ENCODE measurements at places on chromosomes 5 and 9.

- no peak for DNase-seq
Measured at GRCh38 chr9:84827216-84827765, 157.8 kb downstream of the NTRK2 start.

DNA sequence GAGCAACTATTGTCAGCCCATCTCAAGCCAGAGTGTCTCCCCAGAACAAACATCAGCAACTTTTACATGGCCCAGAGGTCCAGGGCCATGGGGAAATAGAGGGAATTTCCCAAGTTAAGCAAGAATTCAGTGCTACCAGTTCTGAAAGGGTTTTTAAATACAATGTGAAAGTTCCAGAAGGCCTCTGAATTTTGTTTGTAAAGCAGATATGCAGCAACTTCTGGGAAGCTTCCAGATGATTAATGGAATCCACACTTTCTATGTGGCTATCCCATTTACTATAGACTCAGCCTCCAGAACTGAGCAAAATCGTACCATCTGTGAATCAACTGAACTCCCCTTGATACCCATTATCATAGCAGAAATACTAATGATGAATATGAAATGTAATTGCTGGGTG, 93.8 kb downstream of the FEM1C start:
- DNase-seq, result no peak

- no peak for DNase-seq
Measured at GRCh38 chr5:136056771-136057335, 28.1 kb downstream of the TGFBI start.

DNA sequence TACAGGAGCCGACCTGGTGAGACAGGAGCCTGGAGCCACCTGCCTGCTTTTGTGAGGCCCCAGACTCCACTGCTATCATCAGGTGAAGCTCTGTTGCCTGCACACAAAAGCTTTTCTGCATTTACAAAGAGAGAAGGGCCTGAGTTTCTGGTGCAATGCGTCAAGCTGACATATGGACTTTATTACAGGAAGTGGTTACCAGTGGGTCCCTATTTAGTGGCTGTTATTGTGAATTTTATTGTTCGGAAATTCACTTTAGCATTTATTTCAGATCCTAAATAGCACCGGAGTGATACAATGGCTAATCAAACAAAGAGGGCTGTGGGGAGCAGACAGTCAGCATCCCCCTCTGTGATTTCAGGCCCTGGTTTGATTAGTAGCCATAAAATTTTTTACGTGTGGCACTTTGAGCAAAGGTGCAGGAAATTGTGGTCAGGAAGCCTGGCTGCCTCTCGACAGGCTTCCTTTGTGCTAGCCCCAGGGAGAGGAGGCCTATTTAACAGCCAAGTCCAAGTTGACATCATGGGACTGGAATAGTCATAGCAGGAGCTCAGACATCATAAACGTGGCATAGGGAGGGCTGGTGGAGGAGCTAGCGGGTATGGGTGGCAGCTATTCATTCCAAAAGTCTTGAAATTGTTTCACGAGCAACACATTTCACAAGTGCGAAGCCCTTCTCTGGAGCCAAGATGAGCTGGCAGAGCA, 8.4 kb downstream of the TGFBI start:
- no peak for DNase-seq

DNA sequence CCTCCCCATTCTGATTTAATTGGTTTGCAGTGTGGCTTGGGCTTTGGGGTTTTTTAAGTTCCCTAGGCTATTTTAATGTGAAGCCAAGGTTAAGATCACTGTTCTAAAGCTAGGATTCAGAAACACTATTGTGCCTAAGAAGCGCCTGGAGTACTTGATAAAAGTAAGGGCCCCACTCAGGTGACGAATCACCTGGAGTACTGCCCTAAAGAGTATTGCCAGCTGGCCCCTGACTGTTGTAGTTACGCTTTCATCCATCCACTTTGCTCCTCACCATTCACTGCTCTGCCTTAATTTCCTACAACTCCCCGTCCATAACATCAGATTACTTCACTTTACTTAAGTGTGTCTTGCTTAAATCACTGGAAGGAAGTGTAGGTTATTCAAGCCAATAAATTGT, 119.3 kb downstream of the CD180 start:
- DNase-seq, result no peak

DNA sequence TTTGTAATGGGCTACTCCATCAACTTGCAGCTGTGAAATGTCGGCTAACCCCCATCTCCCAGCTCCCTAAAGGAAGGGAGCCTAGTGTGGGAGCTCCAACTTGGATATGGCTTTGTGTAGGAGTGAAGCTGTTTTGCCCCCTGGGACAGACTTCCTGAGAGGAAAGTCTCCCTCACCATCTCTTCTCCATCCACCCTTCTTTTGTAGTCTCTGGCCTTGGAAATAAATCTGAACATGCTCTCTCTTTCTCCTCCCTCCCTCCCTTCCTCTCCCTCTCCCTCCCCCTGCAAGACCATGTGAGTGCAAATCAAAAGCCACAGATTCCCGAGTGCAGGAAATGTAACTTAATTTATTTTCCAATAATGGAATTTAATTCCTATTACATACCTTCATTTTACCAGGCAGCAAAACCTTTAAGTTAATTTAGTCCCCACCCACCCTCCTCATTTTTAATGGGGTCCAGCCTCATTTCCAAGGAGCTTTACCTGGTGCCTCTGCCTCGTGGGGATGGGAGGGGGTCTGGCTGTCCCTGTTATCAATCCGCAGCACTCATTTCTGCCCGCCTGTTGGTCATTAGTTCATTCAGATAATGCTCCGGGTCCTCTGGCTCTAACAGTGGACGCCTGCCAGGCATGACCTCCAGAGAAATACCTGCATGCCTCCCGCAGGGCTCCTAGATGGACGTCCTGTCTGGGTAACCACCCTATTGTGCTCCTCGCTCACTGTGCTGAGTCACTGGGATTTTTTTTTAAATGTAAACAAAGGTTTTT, 122.9 kb upstream of the TAF11L2 start:
- DNase-seq, result no peak

DNA sequence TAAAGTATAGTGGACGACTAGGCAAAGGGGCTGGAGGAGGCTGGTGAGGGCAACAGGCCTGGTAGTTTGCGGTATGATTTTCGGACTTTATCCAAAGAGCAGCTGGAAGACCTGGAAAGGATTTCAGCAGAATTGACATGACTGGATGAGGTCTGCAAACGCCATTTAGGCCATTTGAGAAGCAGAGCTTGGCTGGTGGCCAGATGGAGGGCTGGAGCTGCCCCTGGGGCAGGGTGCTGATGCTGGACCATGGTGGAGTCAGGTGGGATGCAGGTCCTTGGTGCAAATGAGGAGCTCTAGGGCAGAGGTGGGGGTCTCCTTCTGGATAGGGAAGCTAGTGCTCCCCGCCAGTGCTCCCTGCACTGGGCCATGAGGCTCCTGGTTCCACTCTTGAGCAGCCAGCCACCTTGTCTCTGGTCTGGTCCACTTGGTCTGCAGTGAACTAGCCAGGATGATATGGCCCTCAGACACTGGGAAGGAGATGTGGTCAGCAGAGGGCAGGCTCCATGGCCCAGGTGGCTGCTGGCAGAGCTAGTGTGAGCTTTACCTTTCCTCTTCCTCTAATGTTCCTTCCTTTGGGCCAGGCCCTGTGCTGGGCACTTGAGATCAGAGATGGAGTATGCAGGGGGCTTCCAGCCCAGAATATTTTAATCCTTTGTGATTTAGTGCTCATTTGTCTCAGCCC, 31.4 kb downstream of the COL27A1 start:
- DNase-seq, result no peak

GRCh38 chr9:68871236-68871635, 142.7 kb downstream of the PRKACG start:
- DNase-seq, result no peak

DNA sequence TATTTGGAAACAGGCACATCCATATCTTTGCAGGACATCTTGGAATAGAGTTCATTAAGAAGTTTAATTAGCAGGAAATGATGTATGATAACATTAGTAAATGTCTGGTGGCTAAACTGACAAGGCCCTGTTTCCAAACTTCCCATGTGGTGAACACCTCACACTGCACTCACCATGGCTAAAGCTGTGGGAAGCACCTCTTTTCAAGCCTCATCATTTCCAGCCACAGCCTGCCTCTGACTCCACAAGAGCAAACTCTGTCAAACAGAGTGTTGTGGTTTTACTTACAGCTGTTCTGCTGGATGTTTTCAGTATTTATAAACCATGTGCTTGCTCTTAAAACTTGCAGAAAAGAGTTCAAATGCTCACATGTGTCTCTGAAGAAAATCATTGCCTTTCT, 14.9 kb upstream of the NDUFB6 start:
- no peak for DNase-seq

DNA sequence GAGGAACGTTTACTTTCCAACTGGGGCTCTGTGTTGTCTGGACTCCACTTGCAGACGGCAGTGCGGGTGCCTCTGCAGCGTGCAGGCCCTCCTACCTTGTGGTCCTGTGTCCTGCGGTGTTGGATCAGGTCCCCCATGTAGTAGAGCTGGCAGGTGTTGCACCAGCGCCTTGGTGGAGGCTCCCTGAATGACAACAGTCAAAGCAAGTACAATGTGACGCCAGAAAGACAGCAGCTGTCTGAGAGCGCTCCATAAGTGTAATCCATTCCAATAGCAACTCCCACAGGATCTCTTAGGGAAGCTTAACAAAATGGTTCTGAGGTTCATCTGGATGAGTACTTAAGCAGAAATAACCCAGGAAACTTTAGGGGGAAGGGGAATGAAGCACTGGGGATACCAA, 9.9 kb downstream of the BBLN start:
- no peak for DNase-seq

DNA sequence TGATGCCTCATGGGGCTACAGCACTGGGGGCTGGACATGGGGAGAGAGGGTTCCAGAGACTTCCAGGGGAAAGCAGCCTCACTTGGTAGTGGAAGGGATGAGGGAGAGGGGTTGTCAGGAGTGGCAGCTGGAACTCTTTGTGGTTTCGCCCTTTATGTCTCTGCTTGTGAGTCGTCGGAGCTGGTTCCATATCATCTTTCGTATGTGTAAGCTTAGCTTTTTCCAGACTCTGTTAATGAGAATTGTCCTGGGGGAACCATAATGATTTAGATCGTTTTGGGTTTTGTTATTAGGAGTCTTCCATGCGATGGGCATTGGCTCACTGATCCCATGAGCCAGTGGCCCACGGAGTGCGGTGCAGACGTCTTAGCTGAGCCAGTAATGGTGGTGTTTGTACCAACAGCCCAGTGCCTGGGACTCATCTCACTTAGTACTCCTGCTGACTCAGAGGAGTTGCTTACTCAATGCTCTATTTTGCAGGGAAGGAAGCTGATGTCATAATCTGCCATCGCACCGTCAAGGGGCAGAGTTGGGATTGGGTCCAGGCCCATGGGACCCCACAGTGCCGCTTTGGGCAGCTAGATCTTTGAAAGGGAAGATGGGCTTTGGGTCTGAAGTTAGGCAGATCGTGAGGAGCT, 48.5 kb downstream of the NEK6 start:
- no peak for DNase-seq

DNA sequence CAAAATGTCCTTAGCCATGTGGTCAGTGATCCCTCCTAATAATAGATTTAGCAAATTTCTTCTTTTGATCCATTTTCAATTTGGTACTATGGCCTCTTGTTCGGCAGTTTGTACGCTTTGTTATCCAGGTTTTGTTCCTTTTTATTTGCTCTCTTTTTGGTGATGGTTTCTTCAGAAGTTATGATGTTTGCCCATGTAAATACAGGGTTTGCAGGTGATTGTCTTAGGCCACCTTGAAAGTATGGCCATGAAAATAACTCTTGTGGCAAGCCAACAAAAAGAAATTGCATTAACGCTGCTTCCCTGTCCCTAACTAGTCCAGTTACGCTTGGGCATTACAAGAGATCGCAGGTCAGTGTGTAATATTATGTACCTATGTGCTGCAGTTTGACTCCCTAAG, 8.6 kb downstream of the GPR151 start:
- no peak for DNase-seq

DNA sequence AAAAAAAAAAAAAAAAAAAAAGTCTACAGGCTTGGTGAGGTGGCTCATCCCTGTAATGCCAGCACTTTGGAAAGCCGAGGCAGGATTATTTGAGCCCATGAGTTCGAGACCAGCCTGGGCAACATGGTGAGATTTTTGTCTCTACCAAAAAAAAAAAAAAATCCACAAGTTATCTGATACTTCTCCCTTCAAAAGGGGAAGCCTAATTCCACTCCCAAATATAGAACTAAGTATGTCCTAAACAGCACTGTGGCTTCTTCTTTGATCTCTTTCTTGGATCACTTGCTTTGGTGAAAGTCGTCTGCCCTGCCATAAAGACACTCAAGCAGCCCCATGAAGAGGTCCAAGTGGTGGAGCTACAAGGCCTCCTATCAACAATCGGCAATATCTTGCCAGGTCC, 18.8 kb upstream of the STING1 start:
- no peak for DNase-seq

GRCh38 chr9:22054076-22054475, 45.0 kb upstream of the CDKN2B start:
- no peak for DNase-seq

- no peak for DNase-seq
Measured at GRCh38 chr5:51484326-51484725, 101.1 kb downstream of the ISL1 start.

DNA sequence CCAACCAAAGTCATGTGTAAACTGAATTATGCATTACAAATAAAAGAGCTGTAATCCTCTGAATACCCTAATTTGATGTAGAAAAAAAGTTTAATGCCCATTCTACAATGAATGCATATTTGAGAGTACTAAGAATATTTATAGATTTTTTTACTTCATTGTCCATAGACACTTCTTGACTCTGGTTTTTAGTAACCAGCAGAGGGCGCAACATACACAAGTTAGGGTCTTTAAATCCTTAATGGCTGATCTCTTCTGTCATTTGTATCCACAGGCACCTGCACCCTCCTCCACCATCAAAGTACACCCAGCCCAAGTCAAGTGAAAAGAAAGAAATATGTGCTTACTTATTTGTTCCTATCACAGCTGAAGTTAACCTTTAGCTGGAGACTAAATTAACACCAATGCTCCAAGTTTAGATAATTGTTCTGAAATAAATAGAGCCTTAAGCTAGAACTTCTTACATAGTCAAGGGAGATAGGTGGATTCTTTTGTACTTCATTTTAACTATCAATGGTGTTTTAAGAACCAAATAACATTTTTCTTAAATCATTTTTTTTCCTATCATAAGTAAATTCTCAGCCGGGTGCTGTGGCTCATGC, 524.2 kb upstream of the DAB2 start:
- DNase-seq, result peak; percentile 17

DNA sequence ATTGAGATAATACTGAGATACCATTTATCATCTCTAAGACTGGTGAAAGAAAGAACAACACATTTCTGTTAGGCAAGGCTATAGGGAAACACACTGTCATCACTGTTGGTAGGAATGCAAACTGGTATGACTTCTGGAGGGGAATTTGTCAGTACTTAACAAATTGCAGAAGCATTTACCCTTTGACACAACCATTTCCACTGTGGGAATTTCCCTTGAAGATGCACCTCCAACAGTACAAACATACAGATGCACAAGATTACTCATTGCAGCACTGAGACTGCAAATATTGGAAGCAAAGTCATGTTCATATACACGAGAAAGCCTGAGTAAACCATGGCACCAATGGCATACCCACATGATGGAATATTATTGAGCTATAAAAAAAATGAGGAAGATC, 17.6 kb downstream of the GM2A start:
- no peak for DNase-seq

All from activated T-helper 1 cell treated with Interleukin-2 at 50 U/mL for 16 hours (primary cell).